Fibroblast of skin of right biceps (primary cell): ENCODE measurements at places on chromosomes 16 and 17.

DNA sequence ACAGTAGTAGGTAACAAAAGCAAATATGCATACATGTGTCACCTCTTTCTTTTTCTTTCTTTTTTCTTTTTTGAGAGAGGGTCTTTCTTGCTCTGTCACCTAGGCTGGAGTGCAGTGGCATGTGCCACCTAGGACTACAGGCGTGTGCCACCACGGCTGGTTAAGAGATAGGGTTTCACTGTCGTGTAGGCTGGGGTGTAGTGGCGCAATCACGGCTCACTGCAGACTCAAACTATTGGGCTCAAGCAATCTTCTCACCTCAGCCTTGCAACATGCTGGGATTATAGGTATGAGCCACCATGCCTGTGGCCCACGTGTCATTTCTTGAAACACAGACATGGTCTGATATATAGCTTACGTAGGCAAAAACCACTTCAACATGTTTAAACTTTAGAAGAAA, 397.7 kb upstream of the PMFBP1 start:
- DNase-seq: no peak

GRCh38 chr17:75067856-75068255, 19.9 kb upstream of the SLC16A5 start:
- no peak for DNase-seq

DNA sequence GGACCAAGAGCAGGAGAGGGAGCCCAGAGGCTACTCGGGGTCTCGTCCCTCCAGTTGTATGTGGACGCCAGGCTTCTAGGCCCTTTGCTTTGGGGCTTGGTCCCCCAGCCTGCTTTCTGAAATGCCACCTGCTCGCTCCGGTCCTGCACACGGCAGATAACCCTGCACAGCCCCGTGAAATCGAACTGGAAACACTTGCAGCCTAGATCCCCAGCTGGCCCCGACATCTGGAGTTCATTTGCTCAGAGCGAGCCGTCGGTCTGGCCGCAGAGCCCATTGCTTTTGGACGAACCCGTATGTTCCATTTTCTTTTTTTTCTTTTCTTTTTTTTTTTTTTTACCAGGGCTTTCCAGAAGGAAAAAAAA, 22.9 kb downstream of the C1QTNF1 start:
- no peak for DNase-seq

GRCh38 chr16:19868421-19868820, 16.2 kb downstream of the GPRC5B start:
- DNase-seq: no peak

DNA sequence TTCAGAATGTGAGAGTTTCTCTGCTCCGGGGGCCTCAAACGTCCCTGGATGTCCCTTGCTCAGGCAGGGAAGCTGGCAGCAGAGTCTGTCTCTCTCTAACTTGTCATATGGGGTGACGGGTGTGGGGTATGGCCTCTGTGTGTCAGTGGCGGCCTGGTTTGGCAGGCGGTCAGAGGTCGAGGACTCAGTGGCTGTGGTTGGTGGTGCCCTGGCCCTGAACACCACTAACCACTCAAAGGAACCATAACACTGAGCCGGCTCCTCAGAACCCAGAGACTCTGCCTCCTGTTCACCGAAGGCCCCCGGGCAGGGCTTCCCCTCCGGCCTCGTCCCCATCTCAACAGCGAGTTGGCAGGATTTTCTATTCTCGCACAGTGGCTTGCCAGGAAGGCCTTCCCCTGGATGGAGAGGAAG, 677 bp downstream of the P2RX1 start:
- no peak for DNase-seq

DNA sequence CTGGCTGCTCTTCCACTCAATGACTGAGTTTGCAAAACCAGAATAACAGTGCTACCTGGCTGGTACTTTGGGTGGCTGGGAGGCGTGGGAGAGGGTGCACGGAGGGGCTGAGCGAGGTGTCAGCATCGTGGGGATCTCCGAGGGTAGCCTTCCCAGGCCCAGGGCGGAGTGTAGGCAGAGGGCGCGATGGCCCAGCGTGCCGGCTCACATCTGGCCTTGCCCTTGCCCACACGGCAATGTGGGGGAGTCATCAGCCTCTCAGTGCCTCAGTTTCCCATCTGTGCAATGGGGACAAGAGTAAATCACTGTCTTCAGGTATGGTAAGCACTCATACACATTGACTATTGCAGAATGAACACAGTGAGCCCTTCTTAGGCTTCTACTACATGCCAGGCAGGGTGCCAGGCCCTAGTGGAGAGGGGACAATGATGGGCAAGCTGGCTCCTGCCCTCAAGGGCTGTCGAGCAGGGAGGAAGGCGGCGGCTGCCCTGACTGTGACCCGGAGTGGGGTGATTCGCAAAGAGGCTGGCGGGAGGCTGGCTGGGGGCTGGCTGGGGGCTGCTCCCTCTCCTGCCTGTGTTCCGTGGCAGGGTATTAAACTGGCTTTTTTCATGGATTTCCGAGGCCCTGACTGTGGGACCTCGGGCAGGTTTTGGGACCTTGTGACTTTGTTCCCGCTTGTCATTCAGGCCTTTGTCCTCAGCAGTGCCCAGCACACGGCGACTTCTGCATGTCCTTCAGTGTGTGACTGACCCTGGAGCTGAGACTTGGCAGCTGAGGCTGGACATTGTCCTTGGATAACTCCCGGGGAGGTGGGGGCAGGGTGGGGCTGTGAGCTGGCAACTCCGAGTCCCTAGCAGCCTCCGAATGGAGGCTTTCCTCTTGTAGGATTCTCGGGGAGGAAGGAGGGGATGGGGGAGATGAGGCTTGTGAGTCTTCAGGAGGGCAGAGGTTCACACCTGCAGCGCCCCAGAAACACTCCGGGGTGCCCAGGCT, 243.1 kb downstream of the SEC14L1 start:
- DNase-seq: no peak

- peak; percentile 44 for DNase-seq
Measured at GRCh38 chr16:11801481-11802021, 4.5 kb upstream of the ZC3H7A start.

GRCh38 chr17:49969795-49970389, 902 bp downstream of the DLX4 start:
- no peak for DNase-seq

GRCh38 chr16:84875846-84876245, 56.1 kb downstream of the CRISPLD2 start:
- DNase-seq: no peak

DNA sequence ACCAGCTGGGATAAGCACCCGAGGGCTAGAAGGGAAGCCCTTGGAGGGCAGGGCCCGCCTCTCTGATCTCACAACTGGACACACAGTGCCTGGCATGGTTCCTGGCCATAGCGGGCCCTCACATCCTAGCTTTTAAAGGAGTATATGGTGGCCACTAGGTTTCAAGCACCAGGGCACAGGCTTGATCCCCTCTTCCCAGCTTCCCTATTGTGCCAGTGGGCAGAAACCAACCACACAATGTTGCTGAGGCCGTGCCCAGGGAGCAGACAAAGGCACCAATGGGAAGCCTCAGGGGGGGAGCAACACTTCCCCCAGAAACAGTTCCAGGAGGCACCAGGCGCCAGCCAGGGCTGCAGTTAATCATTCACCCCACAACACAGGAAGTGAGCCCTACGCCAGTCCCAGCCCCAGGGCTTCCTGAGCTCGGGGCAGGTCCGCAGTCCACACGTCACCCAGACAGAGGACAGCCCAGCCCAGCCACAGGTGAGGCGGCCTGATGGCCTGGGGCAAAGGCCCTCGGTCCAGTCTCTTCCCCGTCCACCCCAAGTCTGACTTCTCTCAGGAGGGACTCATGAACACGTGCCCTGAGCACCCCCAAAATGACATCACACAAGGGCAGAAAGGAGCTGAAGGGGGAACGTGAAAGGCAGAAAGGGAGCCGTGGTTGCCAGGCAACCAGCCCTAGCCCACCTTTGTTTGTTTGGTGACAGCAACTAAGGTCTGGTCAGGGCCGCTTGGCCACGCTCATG, 12.8 kb downstream of the SMIM5 start:
- no peak for DNase-seq

- DNase-seq: no peak
Measured at GRCh38 chr16:87754535-87754934, 11.3 kb downstream of the KLHDC4 start.

GRCh38 chr17:28925912-28926365, 23.1 kb upstream of the DHRS13 start:
- peak; percentile 85 for DNase-seq

- DNase-seq: no peak
Measured at GRCh38 chr17:4807605-4808377, 839 bp downstream of the PLD2 start.

- no peak for DNase-seq
Measured at GRCh38 chr17:39925282-39926134, 1.9 kb downstream of the ORMDL3 start.
